ENCODE measurements at places on chromosomes 16 and 17.

GRCh38 chr17:40750391-40750790 lies 4.7 kb downstream of the KRT25 start:
- DNase-seq = no peak

DNA sequence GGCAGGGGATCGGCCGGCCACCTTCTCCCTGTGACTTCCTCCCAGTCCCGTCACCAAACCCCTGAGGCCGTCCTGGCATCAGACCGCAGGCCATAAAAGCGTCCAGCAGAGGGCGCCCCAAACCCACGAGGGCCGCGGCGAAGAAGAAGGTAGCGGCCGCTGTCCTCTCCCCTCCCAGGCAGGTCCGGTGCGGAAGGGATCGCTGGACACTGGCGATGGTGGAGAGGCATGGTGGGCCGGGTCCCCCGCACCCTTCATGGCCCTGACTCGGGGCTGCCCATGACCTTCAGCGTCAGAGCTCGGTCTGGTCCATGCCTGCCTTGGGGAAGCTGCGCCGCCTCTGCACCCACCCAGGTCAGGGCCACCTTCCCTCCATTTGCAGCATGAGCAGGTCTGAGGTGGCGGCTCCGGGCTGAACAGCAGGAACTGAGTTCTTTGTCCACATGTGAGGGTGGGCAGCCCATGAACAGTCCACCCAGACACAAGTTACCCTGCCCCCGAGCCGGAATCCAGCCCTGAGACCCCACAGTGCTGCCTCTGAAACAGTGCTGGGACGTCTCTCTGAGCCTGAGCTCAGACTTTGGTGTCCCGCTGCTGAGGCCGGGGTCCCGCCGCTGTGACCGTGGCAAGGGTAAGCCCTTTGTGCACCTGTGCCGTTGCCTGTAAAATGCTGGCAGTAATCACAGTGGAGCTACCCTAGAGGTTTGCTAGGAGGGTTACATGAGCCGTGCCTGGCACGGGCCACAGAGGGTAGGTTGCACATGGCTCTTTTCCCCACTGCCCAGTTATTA lies 40.8 kb upstream of the CMIP start:
- DNase-seq = no peak

- DNase-seq = peak; percentile 48
Observed at GRCh38 chr16:66365651-66366050, 840 bp upstream of the CDH5 start.

GRCh38 chr16:21683184-21683583 lies 19.4 kb downstream of the OTOA start:
- no peak for DNase-seq

DNA sequence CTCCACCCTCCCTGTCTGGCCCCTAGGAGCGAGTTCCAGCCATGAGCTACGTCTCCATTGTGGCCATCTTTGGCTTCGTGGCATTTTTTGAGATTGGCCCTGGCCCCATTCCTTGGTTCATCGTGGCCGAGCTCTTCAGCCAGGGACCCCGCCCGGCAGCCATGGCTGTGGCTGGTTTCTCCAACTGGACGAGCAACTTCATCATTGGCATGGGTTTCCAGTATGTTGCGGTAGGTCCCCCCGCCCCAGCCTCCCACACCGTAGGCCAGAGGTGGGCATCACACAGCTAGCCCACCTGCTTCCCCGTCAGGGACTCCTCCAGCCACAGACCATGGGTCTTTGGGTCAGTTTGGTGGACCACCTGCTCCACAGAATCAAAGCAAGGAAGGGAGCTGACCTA lies 4.2 kb downstream of the SLC2A4 start:
- no peak for DNase-seq

DNA sequence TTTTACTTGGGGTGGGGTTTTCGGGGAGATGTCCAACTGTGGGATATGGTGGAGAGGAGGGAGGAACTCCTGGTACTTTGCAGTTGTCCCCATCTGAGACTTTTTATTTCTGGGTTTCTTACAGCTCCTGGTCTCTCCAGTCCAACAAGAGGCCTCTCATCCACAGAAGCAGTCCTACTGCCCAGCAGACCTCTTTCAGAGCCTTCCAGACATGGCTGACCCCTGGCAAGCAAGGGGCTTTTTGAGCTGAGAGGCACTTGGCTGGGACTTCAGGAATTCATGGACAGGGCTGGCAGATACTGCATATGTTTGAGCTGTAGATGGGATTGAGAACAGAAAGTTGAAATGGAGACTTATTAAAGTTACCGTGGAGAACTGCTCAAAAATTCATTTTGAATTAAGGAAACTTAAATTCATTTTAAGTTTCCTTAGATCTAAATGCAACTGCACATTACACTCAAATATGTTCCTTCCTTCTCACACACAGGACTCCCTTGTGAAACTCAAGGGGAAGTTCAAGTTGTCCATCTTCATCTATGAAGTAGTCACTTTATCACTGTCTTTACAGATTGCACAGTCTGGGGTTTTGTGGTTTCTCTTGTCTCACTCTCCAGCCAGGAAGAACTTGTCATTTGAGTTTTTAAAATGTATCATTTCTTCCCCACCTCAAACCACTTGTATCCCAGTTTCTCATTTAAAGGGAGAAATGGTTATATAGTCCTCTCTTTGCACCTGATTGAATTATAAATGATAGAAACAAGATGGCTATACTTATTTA lies 1.1 kb downstream of the LASP1NB start:
- no peak for DNase-seq

DNA sequence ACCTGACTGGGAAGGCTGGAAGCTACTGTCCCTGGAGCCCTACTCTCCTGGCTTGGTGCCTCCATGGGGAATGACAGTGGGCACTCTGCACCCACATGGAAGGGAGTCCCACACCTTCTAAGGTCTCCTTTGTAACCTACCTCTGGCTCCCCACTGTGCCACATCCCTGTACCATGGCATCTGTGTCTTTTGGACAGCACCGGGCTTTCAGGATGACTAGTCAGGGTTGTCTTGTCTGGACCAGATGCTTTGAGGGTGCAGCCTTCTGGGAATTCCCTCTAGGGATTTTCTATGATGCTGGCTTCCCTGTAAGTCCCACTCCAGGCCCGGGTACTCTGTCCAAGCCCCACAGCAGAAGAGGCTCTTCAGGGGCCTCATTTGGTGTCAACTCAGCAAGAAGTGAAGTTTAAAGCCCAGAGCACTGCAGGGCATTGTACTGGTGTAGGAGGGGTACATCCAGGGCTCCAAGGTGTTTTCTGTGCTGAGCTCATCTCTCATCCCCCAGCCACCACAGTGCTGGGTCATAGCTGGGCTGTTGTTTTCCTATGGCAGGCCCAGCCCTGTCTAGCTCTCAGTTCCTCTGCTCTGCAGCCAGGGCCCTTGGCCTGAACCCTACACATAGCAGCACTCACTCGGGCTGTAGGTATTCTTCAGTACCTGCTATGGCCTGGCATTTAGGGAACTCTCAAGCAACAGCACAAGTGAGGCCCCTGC lies 255.3 kb downstream of the CPPED1 start:
- no peak for DNase-seq

GRCh38 chr16:75052481-75053202 lies 53.8 kb downstream of the ZNRF1 start:
- no peak for DNase-seq

DNA sequence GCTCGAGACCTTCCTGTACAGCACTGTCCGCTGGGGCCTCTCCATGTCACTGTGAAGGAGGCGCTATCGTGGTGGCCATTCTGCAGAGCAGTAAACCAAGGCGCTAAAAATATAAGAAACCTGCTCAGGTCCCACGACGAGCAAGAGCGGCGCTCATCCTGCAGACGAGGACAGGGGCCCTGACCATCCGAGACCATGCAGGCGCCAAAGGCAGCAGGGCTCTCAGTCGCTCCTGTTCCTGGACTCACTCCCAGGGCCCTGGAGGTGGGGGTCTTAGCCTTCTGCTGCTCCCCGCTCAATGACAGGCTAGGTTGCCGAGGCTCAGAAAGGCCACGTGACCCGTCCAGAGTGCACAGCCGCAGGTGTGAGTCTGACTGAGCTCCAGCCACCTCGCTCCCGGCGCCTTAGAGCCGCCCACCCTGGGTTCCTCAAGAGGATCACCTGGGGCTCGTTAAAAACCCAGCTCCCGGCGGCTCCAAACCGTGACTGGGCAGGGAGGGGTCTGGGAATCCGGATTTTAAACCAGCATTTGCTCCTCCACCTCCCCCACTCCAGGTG lies 509 bp upstream of the ATP2C2 start:
- DNase-seq = no peak

DNA sequence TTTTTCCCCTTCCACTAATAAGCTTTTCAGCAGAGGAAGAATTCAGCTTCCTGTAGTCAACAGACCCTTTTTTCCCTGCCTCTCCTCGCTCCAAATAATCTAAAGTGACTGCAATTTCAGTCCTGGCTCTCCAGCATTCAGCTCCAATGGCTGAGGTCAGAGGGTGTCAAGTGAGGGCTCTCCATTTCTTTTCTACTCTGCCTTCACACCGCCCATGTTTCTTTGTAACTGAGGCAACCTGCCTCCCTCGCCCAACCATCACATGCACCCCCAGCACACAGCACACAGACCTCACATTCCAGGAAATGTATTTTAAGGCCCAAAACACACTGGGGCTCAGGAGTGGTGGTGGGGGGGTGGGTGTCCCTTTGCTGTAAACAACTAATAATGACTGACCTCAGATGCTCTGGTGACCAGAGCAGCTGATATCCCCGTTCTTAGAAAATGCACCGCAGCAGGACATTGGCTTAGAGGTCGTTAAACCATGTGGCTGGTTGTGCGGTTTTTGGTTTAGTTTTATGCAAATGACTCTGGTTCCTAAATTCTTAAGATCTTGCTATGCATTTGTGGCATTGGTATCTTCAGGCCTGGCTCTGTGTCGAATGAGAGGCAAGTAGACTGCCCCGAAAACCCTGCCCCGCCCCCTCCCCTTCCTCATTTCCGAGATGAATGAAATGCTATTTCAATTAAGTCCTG lies 203.6 kb downstream of the ZFHX3 start:
- DNase-seq = no peak

DNA sequence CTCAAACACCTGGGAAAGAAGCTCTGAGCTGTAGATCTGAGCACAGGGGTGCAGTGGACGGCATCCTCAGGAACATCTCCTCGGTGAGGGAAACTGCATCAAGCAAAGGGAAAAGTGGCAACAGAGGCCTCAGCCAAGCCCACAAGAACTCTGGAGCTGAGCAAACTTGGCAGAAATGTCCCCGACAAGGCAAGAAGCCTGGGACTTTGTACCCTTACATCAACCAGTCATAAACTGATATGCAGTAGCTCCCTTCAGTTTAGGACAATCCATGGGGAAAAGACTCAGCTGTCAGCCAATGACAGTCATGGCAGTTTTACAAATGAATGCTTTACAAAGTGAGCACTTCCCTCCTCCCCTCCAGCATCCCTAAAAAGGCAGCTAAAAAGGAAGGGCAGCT lies 210.0 kb upstream of the DYNLRB2 start:
- DNase-seq = no peak

DNA sequence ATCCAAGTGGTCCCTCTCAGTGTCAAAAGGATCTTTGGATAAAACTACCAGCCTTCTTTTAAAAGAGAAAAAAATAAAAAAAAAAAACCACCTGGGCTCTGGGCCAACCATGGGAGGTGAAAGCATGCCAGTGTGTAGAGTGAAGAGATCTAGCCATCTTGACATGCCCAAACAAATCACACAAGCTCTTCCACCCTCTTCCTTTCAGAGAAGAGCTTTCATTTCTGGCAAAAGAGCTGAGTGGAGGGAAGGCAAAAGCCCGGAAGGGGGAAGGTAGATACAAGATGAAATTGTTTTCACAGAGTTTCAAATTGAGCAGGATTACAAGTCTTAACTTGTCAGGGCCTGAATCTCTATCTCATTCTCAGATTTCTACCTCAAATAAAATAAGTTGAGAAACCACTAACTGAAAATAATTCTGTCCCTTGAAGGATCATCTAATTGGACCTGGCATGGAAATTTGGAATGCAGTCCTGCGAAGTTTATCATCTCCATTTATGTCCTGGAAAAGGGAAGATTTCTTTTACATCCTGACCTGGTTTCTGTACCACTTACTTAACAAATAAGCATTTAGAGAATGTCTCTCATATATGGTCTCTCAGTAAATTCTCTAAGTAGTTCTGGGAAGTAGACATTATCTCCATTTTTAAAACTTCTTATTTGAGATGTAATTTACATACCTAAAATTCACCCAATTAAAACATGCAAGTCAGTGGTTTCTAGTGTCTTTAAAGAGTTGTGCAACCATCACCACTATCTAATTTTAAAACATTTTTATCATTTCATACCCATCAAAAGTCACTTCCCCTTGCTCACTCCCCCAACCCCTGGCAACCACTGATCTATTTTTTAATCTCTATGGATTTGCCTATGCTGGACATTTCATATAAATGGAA lies 93.7 kb downstream of the TANGO6 start:
- peak; percentile 64 for DNase-seq

- DNase-seq = no peak
Observed at GRCh38 chr17:37218849-37219248, 156.9 kb upstream of the C17orf78 start.

DNA sequence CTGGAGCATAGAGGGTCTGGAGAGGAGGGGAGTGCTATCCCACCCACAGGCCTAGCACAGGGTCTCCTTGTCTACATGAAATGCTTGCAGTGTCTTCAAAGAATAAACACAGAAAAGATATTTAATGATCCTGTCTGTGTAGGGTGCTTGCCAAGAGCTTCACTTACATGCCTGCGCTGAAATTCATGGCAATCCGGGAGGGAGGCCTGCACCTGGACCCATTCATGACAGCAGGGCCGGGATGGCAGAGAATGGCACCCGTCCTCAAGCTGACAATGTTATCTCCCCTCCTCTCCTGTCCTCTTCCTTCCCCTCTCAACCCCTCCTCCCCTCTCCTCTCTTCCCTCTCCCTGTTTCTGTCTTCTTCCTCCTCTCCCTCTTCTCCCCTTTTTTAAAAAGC lies 2.1 kb downstream of the ADGRG3 start:
- DNase-seq = no peak

DNA sequence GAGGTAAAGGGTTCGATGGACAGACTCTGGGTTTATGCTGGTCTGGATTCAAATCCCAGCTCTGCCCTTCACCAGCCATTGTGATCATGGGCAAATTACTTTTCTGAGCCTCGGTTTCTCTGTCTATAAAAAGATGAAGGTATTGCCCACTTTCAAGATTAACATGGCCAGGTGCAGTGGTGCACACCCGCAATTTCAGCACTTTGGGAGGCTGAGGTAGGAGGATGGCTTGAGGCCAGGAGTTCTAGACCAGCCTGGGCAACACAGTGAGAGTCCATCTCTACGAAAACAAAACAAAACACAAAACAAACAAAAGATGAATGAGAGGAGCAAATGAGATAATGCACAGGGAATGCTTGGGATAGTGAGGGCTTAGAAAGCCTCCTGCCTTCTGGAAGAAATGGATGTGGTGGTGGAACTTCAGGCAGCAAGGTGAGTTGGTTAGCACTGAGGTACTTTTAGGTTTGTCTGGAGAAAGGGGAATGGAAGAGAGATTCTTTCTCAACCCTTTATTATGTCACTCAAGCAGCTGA lies 8.5 kb downstream of the ADGRG3 start:
- no peak for DNase-seq
